ENCODE measurements at places on chromosomes 1 and 21.
A peak's percentile ranks its signal among the peaks of the same experiment; 100 is the strongest.

GRCh38 chr21:38567335-38567969, 69.2 kb upstream of the ERG start:
- no peak for DNase-seq

- no peak for DNase-seq
Measured at GRCh38 chr1:205483372-205483771, 21.1 kb upstream of the CDK18 start.

- DNase-seq, result no peak
Measured at GRCh38 chr1:56660293-56660692, 15.2 kb downstream of the PRKAA2 start.

DNA sequence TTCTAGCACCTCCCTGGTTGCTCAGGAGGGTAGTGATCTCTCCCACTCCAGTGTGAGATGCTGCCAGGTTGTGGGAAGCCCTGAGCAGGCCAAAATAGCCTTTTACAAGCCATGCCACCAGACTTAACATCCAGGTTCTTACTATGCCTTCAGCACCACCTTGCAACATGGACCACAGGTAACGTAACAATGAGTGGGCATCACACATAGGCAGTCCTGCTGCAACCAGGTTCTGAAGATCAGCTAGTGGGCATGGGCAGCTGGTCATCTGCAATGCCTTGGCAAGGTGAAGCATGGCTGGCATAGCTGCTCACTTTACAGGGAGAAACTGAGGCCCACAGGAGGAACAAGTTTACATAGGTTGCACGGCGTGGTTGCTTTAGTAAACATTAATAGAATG, 40.7 kb downstream of the DHCR24 start:
- no peak for DNase-seq

DNA sequence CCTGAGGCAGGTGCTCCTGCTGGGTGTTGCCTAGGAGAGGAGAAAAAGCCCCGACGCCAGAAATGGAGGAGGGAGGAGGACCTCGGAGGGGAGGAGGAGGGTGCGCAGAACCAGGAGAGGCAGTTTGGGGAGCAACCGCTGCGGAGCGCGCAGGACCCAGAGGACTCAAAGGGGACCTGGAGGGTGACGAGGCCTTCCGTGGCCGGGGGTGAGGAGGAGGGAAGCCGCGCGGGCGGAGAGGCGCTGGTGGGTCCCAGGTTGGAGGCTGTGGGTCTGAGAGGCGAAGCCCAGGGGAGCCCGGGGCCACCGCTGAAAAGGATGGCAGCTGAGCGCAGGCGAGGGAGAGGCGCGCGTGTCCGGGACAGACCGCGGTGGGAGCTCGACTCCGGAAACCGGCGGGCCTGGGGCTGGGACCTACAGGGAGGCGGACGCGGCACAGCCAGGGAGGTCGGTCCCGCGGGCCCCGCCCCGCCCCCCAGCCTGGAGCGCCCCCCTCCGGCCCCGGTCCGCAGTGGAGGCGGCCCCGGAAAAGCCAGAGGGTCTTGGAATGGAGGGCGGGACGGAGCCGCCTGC, 15.1 kb downstream of the RNF223 start:
- DNase-seq, result peak; percentile 52

DNA sequence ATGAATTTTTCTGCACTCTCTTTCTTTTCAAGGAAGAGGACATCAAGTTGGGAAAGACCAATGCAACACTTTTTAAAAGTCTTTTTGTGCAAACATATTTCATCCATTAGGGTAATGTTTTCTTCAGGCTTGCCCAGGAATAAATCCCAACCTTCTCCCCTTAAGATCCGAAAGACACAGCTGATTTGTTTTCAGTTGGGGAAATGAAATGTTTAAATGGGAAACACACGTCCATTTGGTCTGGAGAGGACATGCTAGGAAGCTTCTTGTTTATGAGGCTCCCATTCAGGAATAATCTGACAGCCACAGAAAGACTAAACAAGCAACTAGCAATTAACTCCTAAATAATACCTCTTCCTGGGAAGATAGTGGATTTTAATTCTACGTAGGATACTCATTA, 91.9 kb downstream of the PRRX1 start:
- no peak for DNase-seq

- no peak for DNase-seq
Measured at GRCh38 chr1:39418236-39418635, 73.2 kb upstream of the BMP8A start.

GRCh38 chr21:15682977-15683376, 46.8 kb upstream of the USP25 start:
- no peak for DNase-seq

GRCh38 chr1:2631136-2632050, 1.4 kb downstream of the MMEL1 start:
- no peak for DNase-seq

DNA sequence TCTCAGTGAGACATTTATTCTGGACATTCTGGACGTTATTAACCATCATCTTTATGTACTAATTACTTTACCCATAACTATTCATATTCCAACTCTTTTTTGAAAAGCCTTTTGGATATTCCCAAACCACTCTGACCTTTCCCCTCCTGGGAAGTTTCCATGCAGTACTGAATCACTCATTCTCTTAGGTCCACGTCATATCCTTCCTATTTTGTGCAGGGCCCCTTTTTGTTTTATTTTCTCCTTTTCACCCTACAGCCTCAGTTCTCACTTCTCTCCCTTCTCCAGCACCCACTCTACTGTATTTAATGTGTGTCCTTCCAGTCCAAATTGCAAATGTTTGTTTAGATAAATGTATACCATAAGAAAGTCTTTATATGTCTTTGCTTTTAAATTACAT, 16.4 kb upstream of the ATP1A1 start:
- DNase-seq, result no peak

- no peak for DNase-seq
Measured at GRCh38 chr21:45996311-45997204, 15.0 kb downstream of the COL6A1 start.

- DNase-seq, result no peak
Measured at GRCh38 chr1:16165548-16165947, 9.7 kb upstream of the EPHA2 start.

- no peak for DNase-seq
Measured at GRCh38 chr1:220325306-220325995, 53.2 kb upstream of the RAB3GAP2 start.

- no peak for DNase-seq
Measured at GRCh38 chr1:67584938-67585337, 100.1 kb upstream of the GADD45A start.
